ENCODE measurements at places on chromosomes 6 and 20.

GRCh38 chr6:87700397-87701343 is 1.4 kb downstream of the AKIRIN2 start:
- DNase-seq = peak; percentile 50

GRCh38 chr6:157012355-157012754 is 235.2 kb downstream of the ARID1B start:
- no peak for DNase-seq

DNA sequence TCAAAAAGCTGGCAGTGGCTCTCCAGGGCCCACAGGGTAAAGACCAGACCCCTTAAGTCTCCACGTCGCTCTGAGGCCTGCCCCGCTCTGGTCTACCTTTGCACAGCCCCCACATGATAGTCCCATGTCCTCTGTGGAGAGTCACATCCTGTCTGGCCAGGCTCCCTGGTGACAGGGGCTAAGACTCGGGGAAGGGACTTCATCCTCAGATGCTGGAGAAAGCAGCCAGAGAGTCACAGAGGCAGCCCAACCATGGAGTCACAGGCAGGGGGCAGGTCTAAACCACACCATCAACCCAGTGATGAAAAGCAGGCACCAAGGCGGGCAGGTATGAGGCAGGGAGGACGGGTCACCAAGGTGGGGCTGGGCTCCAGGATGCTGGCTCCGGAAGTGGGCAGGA is 62.2 kb downstream of the SLC22A23 start:
- no peak for DNase-seq

- DNase-seq = no peak
These were observed 281.9 kb upstream of the RNF24 start for GRCh38 chr20:4297127-4297826.

DNA sequence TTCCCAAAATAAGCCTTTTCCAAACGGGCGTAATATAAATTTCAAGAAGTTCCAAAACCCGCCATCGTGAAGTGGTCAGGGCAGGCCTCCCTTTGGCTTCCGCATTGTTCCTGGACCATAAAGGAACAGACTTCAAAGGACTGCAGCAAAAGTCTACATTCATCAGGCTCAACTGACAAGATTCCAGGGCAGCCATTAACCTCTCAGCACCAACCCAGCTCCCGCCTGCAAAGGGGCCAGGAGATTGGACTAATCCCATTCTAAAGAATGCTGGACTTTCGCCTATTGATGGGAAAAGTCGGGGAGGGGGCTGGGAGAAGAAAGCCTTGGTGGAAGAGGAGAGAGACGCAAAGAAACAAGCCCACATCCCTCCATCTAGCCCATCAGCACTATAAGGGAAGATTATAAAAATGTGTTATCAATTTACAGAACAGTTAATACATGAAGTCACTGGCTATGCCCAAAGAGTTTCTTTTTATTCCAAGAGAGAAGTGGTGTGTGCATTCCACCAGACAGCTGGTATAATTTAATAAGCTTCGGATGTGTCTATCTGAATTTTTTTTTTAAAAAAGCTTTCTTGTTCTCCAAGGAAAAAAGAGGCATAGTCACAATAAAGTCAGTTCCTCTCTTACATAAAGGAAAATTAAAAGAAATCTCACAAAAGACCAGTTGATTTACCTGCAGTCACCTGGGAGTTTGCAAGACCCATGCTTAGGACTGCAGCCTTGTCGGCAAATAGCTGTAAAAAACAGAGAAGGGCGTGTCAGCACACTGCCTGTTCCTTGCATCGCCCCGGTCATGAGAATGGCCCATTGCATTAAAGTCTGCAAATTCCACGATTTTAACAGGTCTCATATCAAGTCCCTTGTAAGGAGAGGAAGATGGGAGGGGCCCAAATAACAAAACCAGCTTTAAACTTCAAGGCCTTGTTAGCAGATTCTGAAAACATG is 17.8 kb downstream of the JAG1 start:
- DNase-seq = no peak

GRCh38 chr20:43363506-43363905 is 94.2 kb upstream of the SRSF6 start:
- no peak for DNase-seq

- DNase-seq = no peak
These were observed 565.7 kb upstream of the BTBD3 start for GRCh38 chr20:11352041-11352440.

DNA sequence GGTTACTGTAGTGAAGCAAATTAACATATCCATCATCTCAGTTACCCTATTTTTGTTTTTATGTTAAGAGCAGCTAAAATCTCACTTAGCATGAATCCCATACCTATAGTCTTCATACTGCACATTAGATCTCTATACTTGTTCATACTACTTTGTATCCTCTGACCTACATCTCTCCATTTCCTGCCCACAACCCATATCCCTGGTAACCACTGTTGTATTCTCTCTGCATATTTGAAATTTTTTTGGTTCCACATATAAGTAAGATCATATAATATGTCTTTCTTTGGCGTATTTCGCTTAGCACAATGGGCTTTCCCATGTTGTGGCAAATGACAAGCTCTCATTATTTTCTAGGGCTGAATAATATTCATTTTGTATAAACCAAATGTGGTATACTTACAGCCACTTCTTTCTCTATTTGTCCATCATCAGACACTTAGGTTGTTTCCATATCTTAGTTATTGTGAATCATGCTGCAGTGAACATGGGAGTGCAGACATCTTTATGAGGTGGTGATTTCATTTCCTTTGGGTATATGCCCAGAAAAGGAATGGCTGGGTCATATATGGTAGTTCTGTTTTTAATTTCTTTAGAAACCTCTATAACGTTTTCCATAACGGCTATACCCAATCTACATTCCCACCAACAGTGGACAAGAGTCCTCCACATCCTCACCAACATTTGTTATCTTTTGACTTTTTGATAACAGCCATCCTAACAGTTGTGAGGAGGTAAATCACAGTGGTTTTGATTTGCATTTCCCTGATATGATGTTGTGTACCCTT is 39.8 kb downstream of the BACH2 start:
- DNase-seq = peak; percentile 30

DNA sequence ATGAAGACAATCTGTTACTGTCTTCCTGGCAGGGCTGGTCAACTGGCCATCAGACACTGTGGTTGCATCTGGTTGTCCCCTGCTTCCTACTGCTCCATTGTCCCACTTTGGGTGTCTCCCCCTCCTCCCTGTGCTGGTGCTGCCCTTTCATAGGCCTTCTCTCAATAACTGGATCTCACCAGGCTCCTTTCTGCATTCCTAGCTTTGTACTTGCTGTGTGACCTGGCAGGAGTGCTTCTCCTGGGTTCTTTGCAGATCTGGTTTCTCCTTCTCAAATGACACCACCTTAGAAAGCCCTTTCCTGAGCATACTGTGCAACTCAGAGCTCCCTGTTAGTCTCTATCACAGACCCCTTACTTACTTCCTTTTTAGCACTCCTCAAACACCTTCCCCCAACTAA is 223.0 kb downstream of the BCKDHB start:
- DNase-seq = no peak

DNA sequence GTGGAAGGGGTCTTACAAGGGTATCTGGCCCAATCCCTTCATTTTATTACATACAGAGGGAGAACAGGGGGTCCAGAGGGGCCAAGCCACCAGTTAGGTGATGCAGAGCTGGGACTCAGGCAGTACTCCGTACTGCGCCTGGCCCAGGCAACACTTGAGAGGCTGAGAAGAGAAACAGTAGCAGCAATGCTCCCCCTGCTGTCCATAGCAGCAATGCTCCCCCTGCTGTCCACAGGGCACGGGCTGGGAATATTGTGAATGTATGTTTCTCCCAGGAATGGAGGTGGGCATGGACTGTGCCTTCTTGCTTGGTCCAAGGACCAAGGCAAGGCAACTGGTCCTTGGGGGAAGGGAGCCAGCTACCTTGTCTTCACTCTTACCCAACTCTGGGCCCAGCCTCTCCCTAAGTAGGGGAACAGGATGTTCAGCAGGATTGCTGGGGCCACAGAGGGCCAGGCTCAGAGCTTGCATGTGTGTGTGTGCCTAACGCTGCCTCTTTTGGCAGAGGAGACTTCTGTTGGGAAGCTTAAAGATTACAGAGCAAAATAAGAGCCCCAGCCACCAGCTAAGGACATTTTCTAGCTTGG is 14.8 kb upstream of the FAM83C start:
- DNase-seq = peak; percentile 70

DNA sequence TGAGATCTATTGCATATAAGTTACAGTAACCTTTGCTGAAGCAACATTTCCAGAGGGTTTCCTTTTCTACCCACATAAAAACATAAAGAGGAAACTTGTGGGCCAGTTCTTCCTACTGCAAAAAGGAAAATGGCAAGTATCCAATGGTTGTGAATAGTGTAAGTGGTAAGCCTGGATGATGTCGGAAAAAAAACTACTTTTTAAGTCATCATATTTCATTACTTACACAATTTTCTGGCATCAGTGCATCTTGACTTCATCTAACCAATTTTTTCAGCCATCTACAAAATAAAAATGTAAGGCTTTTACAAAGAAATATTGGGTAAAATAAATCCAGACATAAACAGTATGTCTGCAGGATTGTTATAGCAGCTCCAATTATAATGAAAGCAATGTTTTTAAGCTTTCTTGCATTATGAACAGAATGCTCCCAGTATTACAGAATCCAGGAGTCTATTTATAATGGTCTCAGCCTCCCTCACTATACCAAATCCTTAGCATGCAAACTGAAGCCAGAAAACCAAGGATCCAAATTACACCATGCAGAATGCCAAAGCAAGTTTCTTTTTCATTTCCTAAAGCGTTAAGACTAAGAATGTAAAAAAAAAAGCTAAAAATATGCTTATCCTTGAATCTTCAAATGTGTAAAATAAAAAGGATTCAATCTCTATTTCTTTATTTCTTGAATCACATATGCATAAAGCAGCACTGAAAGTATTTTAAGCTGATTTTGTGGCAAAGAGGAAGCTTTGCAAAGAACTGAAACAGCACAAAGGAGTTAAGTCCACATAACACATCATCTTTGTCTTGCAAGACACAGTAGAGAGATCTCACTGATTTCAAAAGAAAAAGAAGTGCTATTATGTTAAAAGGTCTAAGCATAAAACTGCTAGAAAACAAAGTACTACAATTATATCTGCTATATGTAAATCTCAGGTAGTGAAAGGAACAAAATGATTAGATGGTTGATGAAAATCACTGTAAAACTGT is 126.8 kb upstream of the HMGCLL1 start:
- peak; percentile 4 for DNase-seq

GRCh38 chr6:157997893-157998608 is 16.4 kb downstream of the SYNJ2 start:
- DNase-seq = no peak

DNA sequence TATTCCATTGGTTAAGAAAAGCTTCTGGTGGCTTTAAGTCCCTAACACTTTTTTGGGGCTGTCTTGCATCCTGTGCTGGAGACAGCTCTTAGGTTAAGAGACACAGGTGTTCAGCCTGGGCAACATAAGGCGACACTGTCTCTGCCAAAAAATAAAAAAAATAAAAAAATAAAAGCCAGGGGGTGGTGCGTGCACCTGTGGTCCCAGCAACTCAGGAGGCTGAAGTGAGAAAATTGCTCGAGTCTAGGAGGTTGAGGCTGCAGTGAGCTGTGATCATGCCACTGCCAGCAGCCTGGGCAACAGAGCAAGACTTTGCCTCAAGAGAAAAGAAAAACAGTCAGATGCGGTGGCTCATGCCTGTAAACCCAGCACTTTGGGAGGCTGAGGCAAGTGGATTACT is 55.6 kb upstream of the ZMYND8 start:
- no peak for DNase-seq

GRCh38 chr20:19251958-19252357 is 39.5 kb downstream of the SLC24A3 start:
- DNase-seq = no peak

- peak; percentile 14 for DNase-seq
These were observed 18.5 kb downstream of the FRMD1 start for GRCh38 chr6:168060521-168060931.

DNA sequence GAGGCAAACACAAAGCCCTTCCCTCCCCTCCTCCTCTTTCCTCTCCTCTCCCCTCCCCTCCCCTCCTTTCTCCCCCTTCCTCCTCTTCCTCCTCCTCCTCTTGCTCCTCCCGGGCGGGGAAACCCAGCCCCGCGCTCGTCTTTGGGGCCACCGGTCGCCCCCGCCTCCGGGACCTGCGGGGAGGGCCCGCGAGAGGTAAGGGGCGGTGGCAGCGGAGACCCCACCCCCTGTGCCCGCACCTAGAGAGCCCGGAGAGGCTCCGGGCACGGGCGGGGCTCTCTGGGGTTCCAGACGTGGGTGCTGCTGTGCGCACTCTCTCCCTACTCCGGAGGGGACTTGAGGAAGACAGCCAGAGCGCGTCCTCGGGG is at the start of gene RIN2:
Gene RIN2, plus strand, starts transcription at position 126 of the 368 bp plus-strand sequence. CDS start 131,344 bp downstream, outside the sequence.
- DNase-seq = no peak

DNA sequence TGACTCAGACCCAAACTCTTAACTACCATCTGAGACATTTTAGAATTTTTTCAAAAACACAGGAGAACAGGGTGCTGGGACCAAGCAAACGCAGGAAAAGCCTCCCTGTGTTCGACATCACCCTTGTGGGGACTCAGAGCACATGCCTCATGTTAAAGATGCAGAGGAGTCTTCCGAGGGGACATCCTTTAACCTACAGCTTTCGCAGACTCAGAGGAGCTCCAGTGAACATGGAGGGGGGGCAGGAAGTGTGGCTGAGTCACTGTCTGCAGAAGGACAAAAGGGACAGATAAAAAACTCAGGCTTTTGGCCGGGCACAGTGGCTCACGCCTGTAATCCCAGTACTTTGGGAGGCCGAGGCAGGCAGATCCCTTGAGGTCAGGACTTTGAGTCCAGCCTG is 15.1 kb downstream of the BMP7 start:
- no peak for DNase-seq

DNA sequence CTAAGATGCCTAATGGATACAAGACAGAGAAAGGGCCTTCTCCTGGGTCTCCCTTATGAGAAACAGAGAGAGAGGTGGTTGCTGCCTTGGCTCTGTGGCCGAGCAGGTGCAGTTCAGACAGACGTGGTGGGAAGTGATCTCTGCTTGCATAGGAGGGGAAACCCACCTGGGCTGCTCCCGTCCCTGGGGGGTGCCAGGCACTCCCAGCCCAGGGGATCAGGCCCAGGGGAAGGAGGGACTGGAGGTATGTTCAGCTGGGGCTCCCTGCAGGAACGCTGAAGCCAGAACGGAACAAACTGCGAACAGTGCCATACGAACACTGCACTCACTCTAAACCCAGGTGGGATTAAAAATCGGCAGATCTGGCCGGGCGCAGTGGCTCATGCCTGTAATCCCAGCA is 35.7 kb upstream of the OVOL2 start:
- no peak for DNase-seq

DNA sequence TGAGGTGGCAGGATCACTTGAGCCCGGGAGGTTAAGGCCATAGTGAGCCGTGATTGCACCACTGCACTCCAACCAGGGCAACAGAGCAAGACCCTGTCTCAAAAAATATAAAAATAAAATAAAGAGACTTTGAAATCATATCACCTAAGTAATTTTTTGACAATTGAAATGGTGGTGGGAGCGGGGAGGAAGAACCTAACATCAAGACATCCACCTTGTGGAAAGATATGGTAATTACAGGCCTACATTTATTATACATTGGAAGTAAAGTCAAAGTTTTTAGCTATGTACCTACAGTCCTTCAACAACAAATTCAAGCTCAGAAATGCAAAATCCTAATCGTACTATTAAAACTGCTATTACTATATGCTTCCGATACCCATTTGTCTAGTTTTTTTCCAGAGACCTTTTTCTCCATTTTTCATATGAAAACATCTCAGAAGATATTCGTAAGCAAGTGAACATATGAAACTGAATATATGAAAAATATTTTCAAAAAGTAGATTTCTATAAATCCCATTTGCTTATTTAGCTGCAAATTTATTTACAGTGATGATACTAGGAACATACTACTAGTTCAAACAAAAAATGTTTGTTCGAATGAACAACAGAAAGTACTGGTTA is 83.3 kb downstream of the SYCP2 start:
- peak; percentile 16 for DNase-seq
